Stimulated activated CD4-positive, alpha-beta T cell treated with anti-CD3 and anti-CD28 coated beads, TNF-alpha, amount 100 ng/mL, for 48 hours (primary cell): ENCODE measurements at places on chromosomes 16 and 17.

GRCh38 chr17:3795390-3796102 lies 5.4 kb downstream of the ITGAE start:
- DNase-seq: no peak

DNA sequence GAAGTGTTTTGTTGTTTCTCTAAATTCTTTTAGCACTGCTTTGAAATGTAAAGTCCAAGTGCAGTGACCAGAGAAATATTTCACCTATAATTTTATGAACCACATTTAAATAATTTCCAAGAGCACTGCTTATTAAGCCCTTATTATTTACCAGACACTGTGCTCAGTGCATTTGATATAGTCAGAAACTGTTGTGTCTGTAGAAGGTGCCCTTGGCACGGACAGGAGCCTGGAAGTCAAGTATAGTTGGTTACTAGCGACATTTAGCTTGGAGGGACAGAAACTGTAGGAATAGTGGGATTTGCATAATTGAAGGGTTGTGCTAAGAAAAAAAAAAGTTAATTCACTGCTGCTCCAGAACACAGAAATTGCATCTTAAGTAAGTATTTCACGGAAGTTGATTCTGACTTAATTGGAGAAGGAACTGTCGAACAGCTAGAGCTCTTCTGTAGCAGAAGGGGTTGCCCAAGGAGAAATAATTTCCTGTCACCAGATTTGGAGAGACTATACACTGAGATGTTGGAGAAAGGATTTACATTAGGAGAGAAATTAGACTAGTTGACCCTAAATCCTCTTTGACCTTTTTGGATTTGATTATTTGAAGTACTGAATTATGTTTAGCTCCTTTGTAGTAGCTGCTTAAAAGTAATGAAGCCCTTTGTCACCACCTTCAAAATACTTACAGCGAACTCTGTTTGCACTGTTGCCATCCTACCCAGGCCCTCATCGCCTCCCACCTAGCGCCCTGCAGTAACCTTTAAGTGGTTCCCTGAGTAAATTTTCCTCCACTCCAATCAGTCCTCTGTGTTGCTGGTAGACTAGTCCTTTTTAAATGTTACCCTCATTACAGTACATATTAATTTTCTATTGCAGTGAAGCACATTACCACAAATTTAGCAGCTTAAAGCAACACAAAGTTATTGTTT lies 25.6 kb downstream of the COX10 start:
- no peak for DNase-seq

DNA sequence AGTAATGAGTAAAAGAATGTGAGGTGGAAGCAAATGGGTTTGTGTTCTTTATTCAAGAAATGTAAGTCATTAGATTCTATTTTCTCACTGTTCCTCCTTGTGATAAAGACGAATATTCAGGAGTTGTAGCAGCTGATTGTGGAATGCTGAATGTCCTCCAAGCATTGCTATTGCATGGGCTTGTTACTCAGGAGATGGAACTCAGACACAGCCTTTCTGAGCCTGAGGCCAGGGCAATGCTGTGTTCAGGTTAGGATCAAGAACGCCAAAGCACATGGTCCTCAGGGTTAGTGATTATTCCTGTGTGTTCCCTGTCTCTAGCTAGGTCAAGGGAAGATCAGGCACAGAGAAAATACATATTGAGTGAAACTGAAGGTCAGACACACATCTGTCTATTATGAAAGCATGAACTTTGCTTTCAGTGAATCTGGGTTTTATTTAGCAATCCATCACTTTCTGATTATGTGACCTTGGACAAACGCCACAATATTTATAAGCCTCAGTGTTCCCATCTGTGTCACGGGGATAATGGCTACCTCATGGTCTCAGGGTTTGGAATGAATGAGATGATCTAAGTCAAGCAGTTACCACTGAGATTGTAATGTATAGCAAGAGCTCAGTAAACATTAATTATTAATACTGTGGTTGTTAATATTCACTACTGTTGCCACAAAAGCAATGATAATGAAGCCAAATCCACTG lies 426.8 kb upstream of the DYNLRB2 start:
- no peak for DNase-seq

GRCh38 chr16:14132696-14133048 lies 61.6 kb downstream of the MRTFB start:
- DNase-seq: no peak

DNA sequence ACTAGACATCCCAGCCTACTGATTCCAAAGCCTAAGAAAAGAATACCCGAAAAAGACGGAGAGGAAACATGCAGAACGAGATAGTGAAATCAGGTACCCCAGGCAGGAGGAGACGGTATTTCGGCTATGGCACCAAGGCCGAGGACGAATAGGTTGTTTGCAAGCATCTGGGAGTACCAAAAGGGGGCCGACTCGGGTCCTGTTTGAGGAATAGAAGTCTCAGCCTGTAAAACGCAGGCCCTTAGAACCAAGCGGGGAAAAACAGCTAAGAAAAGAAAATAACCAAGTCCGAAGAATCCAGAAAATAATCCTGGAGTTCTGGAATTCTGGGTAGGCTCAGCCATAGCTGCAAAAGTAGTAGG lies 537 bp downstream of the SLC35B1 start:
- DNase-seq: no peak

GRCh38 chr17:33178681-33179080 lies 114.4 kb downstream of the ASIC2 start:
- no peak for DNase-seq

DNA sequence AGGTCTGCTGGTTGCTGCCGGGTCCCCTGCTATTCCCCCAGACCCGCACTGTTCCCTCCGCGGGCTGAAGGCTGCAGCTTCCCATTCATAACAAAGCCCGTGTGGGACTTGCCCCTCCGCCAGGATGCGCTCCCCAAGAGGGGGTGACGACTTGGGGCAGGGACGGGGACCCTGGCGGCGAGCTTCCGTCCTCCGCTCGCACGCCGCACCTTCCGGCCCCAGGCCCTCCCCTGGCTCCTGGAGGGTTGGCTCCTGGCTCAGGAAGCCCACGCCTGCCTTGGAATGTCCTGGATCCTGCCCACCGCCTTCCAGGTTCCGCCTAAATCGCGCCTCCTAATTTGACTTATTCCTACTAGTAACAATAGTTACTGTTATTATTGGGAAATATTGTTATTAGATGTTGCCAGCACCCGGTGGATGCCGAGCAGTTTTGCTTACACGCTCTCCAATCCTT lies 1.1 kb upstream of the TFAP4 start:
- DNase-seq: peak; percentile 55

DNA sequence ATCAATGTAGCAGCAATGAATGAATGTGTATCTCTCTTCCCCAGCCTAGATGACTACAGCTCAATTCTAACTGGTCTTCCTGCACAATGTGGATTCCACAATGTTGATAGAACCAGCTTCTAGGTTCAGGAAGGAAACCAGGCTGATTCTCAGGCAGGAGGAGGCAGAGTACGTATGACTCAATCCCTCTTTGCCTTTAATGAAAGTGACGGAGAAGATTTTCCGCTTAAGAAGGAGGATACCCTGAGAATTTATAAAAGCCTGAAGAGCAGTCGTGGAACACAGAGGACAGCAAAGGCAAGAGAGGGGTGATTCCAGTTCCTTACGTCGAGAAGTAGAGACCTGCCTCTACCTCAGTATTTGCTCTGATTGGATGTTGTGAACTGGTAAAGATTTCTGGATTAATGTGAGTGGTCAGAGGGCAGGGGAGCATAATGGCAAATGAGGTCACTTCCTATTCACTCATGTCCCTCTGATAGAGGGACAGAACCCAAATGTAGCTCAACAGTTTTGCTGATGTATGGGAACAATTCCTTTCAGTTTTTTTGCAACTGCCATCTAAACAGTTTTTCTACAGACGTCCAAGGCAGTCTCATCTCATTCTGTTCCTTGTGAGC lies 15.0 kb upstream of the SLC16A11 start:
- DNase-seq: no peak
